Activated naive CD4-positive, alpha-beta T cell treated with anti-CD3 and anti-CD28 coated beads, Interleukin-2, amount 50 U/mL, for 72 hours (primary cell): ENCODE measurements at places on chromosomes 5 and 9. TPM values are rescaled to one million over a fixed set of nuclear protein-coding genes. Genes with fewer than 3 reads are reported as not detected.
A peak's percentile ranks its signal among the peaks of the same experiment; 100 is the strongest.

GRCh38 chr9:87569008-87569509 is 71.4 kb downstream of the DAPK1 start:
- DNase-seq = no peak

- no peak for DNase-seq
Measured at GRCh38 chr5:124000538-124000937, 488.6 kb downstream of the CSNK1G3 start.

- DNase-seq = no peak
Measured at GRCh38 chr5:84227236-84227635, 157.4 kb downstream of the EDIL3 start.

- no peak for DNase-seq
Measured at GRCh38 chr9:88923092-88923491, 68.2 kb upstream of the S1PR3 start.

DNA sequence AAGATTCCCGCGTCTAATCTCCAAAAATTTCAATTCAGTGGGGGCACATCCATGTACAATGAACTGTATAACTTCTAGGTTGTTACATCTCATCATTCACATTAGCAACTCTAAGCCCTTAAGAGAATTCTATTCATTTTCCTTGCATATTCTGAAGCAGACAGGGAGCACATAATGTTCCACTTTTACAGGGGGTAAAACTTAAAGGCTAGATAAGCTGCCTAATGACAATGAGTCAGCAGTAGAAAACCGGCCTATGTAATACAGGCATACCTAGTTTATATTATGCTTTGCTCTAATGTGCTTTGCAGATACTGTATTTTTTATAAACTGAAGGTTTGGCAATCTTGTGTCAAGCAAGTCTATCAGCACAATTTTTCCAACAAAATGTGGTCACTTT is 40.4 kb downstream of the PTAR1 start:
- DNase-seq = no peak

DNA sequence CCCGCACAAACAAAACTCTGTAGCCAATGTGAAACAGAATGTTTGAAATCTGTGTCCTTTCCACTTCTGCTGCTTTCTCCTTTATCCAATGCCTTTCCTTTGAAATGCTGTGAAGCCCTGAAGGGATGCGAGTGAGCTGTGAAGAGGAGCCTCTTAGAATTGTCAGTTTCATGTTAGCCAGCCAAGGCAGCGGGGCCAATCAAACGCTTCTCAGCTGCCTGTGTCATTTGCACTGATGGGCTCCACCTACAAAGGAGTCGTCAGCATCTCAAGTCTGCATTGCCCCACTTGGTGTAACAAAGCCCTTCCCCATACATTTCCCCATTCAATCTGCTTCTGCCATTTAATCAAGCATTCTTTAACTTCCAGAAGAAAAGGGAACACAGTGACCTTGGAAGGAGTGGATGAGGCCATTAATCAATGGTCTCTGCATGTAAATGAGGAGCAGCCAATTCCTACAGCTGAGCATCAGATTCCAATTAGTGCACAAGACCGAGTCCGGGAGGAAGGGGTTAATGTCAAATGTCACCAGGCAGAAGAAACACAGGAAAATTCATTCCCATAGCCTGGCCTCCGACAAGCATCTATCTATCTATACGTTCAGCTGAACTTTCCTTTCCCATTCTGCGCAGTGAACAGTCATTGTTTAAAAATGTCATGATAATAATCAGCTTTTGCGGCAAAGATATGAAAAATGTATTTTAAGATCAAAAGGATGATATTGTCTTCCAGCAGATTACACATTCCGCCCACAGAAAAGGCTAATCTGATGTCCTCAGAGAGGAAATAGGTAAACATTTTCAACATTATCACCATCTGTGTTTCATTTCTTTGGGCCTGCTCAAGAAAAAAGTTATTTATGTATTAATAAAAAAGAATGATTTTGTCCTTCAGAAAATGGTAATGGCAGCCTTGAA is 154.6 kb downstream of the FSTL4 start:
- DNase-seq = no peak

- DNase-seq = no peak
Measured at GRCh38 chr5:176425138-176425537, 8.8 kb upstream of the CLTB start.

DNA sequence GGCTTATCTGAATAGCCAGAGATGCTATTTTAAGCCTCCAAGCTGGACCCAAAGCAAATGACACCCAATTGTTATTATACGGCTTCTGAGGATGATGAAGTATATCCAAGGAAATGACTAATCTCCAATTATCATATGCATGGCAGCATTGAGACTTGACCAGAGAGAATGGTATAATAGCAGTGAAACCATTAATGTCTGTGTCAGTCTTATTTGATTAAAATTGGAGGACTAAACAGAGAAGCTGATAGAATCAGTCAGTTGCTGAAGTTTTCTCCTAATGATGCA is 200.5 kb downstream of the EFNA5 start:
- DNase-seq = no peak

GRCh38 chr5:142015781-142016533 is 3.1 kb upstream of the GNPDA1 start:
- peak; percentile 55 for DNase-seq

DNA sequence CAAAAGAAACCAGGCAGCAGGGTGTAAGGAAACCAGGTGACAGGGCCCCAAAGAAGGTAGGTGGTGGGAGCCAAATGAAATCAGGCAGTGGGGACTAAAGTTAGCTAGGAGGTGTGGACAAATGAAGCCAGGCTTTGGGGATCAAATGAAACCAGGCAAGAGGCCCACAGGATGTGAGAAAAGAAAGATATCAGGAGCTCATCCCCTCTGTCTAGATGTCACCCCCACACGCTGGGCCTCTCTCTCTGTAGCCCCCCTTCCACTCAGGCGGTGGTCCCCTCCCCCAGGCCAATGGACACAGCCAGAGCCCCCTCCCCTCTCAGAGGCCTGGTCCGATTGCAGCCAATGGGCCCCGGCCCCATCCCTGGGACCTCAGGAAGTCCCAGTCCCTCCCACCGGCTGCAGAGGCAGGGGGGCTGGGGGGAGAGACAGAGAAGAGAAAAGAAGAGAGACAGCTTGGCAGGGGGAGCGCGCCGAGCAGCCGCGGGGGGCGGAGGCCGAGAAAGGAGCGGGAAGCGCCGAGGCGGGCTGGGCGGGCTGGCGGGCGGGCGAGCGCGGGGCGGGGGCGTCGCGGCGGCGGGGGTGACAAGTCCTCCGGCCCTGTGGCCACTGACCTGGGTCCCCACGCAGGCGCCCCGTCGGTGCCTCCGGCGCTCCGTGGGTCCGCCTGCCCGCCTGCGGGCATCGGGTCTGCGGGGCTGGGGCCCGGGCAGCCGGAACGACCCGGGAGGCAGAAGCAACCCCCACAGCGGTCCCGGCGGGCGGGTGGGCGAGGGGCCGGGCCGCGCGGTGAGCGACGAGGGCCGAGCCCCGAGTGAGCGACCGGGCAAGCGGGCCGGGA is 11.9 kb downstream of the CNTFR start:
- DNase-seq = no peak

DNA sequence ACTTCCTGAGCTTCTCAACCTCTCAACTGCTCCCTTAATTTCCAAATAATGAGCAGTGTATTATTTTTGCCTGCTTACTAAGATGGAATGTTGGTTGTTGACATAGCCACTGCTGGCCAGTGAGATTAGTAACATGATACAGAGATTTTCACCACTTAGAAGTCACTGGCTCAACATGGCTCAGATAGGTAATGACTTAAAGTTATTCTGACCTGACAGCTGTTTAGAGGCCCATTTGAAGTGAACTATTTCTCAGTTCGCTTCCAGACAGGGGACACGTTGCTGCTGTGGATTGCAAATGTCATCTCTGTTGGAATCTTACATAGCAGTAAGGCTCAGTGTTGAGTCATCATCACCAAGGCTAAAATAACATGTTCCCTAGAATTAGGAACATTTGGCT is 490.2 kb downstream of the TLE4 start:
- no peak for DNase-seq

DNA sequence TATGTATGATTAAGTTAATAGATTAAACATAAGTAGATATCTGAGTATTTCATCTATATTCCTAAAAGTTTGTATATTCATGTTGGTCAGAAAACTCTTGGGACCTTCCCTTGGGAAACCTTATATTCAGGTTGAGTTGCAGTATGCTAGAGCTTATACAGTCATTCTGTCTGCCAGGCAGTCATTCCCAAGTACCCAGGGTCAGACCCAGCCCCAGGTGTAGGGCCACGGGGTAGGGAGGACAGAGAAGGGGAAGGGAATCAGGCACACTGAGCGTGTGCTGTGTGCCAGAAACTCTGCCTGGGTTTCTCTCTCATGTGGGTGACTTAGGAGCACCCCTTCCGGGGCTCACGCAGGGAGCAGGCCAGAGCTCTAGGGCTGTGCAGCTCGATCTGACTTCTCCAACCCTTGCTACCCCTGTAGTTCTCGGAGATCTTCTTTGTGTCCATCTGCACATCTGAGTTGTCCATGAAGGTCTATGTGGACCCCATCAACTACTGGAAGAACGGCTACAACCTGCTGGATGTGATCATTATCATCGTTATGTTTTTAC is 28.2 kb downstream of the CATSPER3 start:
- DNase-seq = no peak

- no peak for DNase-seq
Measured at GRCh38 chr5:91521334-91521733, 138.2 kb upstream of the ARRDC3 start.

DNA sequence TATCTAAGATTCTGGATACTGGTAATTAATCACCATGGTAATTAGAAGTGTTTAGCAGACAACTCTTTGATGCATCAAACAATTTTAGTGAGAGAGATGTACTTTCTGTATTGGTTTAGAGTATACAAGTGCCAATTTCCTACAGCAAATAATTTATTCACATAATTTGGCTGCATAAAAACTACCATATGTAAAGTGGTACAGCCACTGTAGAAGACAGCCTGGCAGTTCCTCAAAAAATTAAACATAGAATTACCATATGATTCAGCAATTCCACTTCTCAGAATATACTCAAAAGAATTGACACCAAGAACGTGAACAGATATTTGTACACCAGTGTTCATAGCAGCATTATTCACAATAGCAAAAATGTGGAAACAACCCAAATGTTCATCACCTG is 36.2 kb downstream of the PHAX start:
- no peak for DNase-seq

DNA sequence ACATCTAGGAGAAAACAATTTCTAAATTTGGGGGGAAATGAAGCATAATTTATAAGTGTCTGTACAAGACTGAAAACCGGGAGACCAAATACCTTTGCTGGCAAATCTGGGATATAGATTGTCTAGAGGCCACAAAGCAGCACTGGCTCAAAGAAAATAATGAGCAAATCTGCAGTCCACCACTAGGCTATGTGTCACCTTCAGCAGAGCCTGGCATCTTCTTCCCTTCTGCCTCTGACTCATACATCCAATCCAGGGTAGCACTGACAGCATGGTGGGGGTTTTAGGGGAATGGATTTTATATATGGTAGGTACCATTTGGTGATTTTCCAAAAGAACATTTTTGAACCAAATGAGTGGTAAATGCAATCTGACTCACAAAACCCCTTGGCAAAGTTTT is 12.8 kb downstream of the FAM81B start:
- DNase-seq = no peak

- no peak for DNase-seq
Measured at GRCh38 chr9:105290418-105290817, 46.0 kb downstream of the SLC44A1 start.

- no peak for DNase-seq
Measured at GRCh38 chr5:41335596-41336181, 122.4 kb upstream of the C6 start.

DNA sequence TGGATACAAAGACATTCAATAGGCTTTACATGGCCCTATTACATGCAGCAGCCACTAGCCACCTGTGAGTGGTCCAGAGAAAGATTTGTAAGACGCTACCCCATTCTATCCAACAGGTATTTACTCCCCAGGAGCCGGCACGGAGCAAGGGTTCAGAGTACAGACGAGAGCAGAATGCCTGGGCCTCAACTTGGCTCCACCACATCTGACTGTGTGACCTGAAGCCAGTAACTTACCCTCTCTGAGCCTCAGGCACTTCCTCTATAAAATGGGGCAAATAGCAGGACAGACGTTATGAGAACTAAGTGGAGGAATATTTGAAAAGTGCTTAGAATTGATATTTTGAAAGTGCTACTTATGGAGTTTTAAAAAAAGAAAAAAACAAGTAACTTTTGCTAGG is 100.0 kb downstream of the TLE1 start:
- DNase-seq = no peak

GNE gene
- 10.0 TPM for total RNA-seq

GGTA1 gene
- total RNA-seq = not detected

TXNDC8 gene
- total RNA-seq = not detected

IRF1 gene
- 107 TPM for total RNA-seq

NMUR2 gene
- total RNA-seq = not detected

TSSK1B gene
- not detected for total RNA-seq
